Thyroid gland (tissue), 4 donors: ENCODE measurements at places on chromosomes 6 and 20. TPM values are rescaled to one million over a fixed set of nuclear protein-coding genes. Genes with fewer than 3 reads are reported as not detected.

- DNase-seq = no peak
- H3K27ac ChIP-seq = no peak overlapping the region
- no peaks in the 10 kb centered on the region for H3K36me3 ChIP-seq
- no peak overlapping the region for H3K4me3 ChIP-seq
- H3K4me1 ChIP-seq = no peaks in the 10 kb centered on the region
Measured at GRCh38 chr6:27678469-27678868, 205.6 kb upstream of the ZNF184 start.

The BNIP5 gene
- total RNA-seq = not detected

The MAP7 gene
- total RNA-seq = 24.5 TPM

DNA sequence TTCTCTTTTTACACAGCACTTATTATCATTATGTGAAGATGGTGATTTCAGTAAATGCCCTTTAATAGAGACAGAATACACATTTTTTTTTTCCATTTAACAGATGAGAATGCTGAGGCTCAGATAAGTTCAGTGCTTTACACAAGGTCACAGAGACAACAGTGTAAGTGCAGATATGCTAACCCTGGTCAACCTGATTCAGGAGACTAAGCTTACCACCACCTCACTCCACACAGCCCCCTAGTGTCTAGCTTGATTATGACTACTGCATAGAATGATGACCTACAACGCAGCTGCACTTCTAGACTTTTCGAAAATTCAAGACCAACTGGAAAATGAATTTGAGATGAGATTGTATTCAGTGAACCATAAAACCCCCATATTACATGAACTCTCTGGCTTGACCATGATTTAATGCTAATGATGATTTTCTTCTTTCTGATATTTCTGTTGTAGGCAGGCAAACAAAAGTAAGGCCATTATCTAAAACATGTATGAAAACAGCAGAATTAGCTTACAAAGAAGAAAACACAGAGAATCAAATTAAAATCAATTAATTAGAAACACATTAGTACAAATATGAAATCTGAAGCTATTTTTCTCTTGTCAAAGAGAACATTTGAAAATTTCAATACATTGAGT is 212.1 kb upstream of the PHACTR1 start:
- DNase-seq = no peak
- no peak overlapping the region for H3K27ac ChIP-seq
- no peak overlapping the region for H3K4me3 ChIP-seq
- H3K4me1 ChIP-seq = no peaks in the 10 kb centered on the region
- H3K27me3 ChIP-seq = no peaks in the 10 kb centered on the region
